NCI-H1694 treated with DMSO at 0.1 percent for 48 hours (cell line): ENCODE measurements at places on chromosomes 16 and 17.

DNA sequence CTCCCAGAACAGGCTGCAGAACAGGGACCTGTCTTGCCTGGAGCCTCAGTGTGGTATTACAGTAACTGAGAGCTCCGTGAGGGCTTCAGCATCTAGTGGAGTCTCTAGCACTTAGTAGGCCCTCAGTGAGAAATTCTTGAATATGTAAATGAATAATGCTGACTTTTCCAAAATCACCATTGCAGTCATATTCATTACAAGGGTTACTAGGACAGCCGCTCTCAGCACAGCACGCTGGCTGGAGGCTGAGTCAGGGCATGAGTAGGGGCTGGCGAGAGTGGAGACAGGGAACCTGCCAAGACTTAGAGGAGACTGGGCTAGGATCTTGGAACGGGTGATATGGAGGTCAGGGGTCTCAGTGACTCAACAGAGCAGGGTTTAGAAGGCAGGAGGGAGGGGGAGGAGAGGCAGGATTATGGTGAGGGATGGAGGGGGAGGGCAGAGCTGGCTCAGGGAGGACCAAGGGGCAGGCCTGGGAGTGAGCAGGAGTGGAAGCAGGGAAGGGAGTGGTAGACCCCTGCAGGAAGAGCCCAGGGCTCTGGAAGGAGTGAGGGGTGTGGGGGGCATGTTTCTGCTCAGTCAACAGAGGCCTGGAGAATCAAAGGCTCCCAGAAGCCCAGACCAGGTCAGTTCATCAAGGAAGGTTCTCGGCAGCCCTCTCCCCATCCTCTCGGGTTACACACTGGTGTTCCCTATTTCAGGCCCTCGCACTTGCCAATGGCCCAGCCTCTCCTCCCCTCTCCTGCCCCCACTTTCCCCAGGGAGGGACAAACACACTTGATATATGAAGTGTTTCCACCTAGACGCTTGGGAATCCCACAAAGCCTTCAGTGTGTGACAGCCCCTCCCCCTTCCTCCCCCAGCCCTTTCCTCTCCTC is 42.3 kb downstream of the FZD2 start:
- DNase-seq: no peak

DNA sequence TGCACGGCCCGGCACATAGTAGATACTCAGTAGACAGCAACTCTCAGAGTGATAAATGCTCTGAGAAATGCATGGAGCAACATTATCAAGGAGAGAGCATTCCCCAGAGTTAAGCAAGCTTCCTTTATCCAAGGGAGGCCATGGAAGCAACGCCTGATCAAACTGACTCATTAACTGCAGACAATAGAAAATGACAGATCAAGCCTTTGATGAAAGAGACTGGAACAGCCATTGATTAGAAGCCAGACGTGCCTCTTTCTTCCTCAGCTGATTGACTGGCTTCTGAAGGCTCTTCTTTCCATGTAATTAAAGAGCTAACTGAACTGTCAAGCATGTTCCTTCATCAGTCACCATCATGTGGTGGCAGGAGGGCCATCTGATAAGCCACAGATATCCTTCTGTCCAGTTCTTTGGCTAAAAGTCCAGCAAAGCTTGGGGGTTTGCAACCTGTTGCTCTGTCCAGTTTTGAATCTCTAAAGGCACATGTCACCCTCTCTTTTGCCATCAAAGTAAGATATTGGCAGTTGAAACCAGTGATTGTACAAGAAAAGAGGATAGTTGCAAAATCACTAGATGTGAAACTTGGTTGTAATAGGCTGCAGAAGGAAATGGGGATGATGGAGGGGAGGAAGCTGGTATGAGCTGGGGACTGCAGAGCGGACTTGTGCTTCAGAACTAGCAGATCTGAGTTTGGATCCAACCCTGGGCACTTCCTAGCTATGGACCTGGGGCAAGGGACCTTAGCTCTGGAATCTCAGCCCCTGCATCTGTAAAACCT is 188.0 kb downstream of the HAPSTR1 start:
- no peak for DNase-seq

DNA sequence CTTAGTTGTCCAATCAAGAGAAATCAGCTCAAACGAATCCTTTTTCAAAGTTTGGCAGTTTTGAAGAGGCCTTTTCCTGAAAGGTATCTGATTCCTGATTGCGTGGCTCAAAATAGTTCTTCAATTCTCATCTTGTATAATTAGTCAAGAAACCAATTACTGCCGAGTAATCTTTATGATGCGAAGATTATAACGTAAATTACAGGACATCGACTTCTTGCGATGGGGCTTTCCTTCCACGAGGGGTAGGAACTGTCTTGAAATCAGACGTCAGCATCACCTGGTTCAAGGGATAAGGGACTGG is 644 bp upstream of the ARL2BP start:
- no peak for DNase-seq

DNA sequence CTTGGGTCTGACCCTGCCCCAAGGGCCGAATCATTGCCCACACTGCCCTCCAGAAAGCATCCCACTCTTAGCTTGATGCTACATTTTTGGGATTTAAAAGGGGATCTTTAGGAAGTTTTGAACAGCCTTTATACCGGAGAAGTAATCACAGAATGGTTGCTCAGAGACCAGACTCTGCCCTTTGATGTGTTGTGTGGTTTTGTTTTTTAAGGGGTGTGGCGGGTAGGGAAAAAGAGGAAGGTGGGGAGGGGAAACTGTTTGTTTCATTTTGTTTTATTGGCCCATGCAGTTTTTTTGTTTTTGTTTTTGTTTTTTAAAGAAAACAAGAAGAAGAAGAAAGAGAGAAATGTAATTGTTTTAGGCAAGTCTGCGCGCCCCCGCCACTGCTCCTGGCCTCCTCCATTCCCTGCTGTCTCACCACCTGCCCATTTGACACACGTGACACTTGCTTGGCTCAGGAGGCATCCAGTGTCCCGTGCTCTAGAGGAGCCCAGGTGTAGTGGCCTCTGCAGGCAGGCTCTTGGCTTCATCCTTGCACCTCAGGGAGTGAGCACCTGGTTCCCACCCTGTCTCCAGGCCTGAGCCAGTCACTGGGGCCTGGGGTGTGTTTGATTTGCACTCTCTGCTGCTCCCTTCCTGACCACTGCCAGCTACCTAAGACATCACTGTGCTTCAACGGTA is 35.7 kb downstream of the GNAO1 start:
- no peak for DNase-seq

DNA sequence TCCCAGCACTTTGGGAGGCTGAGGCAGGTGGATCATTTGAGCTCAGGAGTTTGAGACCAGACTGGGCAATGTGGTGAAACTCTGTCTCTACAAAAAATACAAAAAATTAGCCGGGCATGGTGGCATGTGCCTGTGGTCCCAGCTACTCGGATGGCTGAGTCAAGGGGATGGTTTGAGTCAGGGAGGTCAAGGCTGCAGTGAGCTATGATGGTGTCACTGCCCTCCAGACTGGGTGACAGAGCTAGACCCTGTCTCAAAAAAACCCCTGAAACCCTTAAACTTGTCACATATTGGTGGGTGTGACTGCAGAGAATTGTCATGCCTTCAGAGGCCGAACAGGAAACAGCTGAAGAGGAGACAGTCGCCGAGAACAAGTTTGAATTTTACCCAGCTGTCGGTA is 13.4 kb downstream of the RPTOR start:
- no peak for DNase-seq

DNA sequence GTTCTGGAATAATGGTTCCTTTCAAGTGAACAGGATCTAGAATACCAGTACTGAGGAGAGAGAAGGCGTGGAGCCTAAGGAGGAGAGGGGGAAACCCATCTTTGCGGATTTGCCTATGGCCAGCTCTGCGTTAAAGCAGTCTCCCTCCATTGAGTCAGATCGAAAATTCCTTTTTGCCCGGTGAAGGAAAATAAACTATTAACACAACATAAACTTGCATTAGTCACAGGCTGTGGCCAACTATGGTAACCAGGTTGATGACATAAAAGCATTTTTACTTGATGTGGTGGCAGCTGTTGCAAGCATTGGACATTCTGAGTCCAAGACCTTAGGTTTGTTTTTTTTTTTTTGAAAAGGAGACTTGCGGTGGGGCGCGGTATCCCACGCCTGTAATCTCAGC is 8.9 kb downstream of the LDAF1 start:
- DNase-seq: no peak

- no peak for DNase-seq
Measured at GRCh38 chr16:66272461-66272860, 94.0 kb upstream of the CDH5 start.

DNA sequence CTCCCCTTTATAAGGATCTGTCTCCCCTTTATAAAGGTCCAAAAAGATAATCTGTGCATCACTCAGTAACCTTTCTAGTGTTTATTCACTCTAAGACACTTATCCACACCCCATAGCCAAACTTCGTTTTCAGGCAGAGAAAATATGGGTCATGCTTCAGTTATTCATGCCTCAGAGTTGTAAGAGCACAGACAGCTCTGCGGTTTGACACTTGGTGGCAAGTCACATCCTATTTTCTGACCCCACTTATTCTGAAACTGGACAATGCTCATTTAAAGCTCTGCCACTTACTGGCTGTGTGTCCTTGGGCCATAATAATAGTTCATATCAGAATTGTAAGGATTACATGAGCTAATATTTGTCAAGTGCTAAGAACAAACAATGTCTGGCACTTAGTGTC is 2.0 kb upstream of the KRTAP2-1 start:
- DNase-seq: no peak

DNA sequence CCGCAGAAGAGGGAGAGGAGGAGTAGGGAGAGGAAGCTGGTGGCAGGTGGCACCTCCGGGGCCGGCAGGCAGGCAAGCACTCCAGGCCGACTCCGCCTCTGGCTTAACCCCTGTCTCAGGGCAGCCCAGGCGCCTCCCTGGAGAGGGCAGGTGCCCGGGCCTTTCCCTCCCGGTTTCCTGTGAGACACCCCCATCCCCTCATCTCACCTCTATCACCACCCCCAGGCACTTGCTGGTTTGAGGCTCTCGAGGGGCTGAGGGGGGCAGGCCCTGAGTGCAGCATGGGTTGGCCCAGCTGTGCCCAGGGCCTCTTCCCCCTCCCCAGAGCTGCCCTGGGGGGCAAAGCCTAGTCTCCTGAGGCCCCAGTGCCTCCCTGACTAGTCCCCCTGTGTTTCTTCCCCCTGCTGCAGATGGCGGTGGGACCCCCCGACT is 6.0 kb downstream of the DOC2A start:
- DNase-seq: no peak

GRCh38 chr17:44293509-44294226 is 14.7 kb upstream of the RUNDC3A start:
- no peak for DNase-seq

- peak; percentile 53 for DNase-seq
Measured at GRCh38 chr16:49021136-49021535, 260.5 kb downstream of the CBLN1 start.

DNA sequence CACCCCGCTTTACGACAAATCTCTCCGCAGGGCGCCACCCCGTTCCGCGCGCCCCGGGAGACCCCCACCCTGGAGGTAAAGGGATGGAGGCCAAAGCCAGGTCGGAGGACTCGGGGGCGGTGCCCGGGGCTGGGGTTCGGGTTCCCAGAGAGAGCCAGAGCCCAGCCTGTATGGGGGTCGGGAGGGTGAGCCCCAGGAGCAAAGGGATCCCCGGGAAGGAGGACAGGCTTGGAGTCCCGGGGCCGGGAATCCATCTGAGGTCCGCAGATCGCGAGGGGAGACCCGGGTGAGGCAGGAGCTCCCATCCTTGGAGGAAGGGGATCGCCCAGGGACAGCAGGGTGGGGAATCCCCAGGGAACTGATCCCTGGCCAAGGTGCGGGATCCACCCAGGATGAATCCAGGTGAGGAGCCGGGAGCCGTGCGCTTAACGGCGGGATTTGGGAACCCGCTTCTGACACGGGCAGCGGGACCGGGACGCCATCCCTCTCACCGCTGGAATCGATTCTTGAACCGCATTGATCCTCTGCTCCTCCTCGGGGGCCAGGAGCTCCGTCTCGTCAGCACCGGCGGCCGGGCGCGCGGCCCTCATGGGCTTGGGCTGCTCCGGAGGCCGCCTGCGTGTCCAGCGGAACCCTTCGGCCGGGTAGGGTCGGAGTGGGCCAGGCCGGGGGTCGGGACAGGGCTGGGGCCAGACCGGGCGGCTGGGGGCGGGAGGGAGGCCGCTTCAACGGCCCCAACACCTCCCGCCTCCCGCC is at the start of gene MMD:
Gene MMD, minus strand, starts transcription at position 657 of the 756 bp plus-strand sequence. Its CDS starts 140 bp downstream, at position 517.
- DNase-seq: peak; percentile 38

- DNase-seq: no peak
Measured at GRCh38 chr16:77191259-77191969, 424 bp downstream of the MON1B start.

DNA sequence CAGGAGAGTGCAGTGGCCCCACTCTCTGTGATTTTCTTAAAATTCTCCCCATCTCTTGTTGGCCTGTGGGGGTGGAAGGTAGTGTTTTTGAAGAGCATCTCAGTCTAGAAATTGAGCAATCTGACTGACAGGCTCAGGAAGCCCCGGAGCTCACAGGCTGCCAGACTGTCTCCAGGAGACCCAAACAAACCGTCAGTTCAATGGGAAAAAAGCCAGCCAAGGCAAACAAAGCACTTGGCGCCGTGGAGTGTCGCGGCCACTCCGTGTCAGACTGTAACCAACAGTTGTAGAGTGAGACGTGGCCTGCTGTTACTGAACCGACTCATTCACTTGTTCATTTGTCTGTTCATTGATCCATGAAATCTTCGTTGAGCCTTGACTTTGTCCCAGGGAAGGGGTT is 33.7 kb downstream of the RGS9 start:
- DNase-seq: peak; percentile 62

DNA sequence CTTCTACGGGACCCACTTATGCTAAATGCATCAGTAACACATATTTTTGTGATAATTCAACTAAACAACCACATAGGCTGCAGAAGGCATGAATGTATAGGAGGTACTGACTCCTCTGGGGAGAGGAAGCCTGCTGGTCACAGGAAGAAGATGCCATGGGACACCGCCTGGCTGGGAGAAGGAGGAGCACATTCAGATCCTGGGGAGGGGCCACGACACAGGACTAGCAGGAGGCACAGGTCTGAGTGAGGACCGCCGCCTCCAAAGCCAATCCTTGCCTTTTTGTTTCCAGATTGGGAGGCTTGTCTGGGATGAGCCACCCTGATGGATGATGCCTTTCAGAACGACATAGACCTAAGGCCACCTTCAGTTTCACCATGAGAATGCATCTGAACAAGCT is 34.6 kb downstream of the MBTPS1 start:
- no peak for DNase-seq

DNA sequence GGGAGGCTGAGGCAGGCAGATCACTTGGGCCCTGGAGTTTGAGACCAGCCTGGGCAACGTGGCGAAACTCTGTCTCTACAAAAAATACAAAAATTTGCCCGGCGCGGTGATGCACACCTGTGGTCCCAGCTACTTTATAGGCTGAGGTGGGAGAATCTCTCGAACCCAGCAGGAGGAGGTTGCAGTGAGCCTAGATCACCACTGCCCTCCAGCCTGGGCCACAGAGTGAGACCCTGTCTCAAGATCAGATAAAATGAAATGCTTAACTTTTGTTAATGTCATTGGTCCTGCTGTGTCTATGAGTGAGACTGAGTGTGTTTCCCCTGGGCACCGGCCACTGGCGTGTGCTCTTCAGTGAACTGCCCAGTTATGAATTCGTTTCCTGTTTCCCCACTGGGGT is 10.5 kb downstream of the FAM234A start:
- DNase-seq: no peak
